ENCODE measurements at places on chromosomes 7 and 10.

DNA sequence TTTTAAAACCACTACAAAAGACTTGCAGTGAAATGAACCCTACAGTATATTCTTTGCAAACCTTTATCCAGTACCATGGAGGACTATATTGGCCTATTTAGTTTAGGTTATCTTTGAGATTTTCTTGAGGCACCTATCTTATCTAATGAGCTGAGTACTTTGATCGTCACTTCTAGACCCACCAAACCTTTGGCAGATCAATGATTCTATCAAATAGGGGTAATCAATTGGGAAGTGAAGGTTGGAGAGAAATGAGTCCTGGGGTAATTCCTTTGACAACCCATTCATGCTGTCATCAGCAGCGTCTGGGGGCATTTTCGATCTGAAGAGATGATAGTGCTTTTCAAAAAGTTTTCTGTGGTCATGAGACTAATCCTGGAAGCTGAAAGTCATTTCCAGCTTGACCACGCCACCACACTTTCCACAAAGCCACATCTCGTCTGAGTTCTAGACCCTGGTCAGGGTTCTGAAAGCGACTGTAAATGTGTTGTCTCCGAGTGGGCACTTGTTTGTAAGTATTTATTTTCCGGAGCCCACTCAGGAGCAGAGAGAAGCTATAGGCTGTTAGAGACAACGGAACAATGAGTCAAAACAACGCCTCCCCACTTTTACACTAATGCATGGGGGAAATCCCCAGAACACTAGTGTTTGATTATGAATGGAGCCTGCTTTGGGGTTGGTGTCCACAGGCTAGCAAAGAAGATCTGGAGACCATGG lies 4.8 kb downstream of the EGR2 start:
- DNase-seq = no peak

DNA sequence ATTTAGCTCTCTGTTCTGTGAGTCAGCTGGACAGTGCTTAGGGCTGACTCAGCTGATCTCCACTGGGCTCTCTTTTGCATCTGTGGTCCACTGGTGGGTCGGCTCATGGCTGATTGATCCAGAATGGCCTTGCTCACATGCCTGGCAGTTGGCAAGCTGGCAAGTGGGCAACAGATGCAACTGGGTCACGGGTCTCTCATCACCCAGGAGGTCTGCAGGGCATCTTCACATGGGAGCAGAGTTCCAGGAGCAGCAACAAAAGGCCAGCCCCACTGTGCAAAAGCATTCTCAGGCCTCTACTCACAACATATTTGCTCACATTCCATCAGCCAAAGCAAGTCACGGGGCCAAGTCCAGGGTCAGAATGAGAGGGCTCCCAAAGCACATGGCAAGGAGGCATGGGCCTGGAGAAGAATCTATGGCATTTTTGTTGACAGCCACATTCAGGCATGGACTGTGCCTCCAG lies 98.8 kb downstream of the OAT start:
- no peak for DNase-seq

GRCh38 chr10:56288403-56288802 lies 72.7 kb downstream of the ZWINT start:
- no peak for DNase-seq

- DNase-seq = no peak
Observed at GRCh38 chr7:101075646-101076045, 9.6 kb upstream of the TRIM56 start.

GRCh38 chr10:130456616-130457015 lies 320.4 kb downstream of the GLRX3 start:
- DNase-seq = no peak

- no peak for DNase-seq
Observed at GRCh38 chr7:36279200-36279925, 110.3 kb upstream of the ANLN start.

DNA sequence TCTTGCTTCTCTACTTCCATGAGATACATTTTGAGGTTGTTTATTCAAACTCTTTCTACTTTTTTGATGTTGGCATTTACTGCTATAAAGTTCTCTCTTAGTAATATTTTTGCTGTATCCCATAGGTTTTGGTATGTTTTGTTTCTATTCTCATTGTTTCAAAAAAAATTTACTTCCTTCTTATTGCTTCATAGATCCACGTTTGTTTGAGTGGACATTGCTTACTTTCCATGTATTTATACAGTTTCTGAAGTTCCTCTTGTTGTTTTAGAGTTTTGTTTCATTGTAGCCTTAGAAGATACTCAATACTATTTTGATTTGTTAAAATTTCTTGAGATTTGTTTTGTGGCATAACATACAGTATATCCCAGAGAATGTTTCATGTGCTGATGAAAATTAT lies 13.7 kb downstream of the TAS2R40 start:
- DNase-seq = no peak

GRCh38 chr10:60569681-60570080 lies 180.0 kb upstream of the ANK3 start:
- DNase-seq = no peak

GRCh38 chr10:126911301-126911700 lies 6.1 kb downstream of the DOCK1 start:
- no peak for DNase-seq

GRCh38 chr10:115566867-115567266 lies 473.7 kb downstream of the ATRNL1 start:
- DNase-seq = no peak

- DNase-seq = no peak
Observed at GRCh38 chr10:57897611-57898010, 370.1 kb downstream of the IPMK start.

GRCh38 chr10:124952123-124952522 lies 10.2 kb downstream of the ZRANB1 start:
- no peak for DNase-seq

DNA sequence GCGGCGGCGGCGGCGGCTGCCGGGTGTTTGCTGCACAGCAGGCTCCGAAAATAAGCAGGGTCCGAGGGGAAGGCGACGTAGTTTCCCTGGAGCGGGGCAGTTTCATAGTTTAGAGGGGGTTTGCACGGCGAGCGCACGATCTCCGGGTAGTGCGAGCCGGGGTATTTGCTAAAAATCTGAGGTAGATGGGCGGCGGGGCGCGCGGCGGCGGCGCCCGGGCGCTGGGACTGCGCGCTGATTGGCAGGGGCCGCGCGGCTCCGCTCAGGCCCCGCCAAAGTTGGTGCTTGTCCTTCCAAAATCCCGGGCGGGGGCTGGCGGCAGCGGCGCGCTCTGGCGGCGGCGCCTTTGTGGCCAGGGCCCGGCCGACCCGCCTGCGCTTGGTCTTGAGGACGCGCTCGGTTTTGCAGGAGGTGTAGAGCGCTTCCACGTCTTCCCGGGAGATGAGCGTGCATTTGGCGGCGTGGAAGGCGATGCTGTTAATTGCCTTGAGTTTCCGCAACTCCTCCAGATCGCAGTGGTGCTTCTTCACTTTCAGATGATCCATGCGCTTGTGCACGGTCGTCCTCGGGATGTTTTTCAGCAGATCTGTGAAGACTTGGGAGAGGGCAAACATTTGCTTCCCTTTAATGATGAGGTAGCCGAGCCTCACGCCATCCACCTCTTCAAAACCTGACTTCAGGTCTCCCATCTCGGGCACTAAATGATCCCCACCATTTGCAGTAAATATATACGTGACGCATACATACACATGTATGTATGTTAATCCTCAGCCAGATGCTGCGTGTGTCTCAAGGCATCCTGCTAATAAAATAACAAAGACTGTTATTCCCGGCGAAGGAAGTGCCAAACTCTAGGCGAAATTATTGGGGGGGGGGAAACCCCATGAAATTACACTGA lies 8.1 kb downstream of the SKIDA1 start:
- no peak for DNase-seq

DNA sequence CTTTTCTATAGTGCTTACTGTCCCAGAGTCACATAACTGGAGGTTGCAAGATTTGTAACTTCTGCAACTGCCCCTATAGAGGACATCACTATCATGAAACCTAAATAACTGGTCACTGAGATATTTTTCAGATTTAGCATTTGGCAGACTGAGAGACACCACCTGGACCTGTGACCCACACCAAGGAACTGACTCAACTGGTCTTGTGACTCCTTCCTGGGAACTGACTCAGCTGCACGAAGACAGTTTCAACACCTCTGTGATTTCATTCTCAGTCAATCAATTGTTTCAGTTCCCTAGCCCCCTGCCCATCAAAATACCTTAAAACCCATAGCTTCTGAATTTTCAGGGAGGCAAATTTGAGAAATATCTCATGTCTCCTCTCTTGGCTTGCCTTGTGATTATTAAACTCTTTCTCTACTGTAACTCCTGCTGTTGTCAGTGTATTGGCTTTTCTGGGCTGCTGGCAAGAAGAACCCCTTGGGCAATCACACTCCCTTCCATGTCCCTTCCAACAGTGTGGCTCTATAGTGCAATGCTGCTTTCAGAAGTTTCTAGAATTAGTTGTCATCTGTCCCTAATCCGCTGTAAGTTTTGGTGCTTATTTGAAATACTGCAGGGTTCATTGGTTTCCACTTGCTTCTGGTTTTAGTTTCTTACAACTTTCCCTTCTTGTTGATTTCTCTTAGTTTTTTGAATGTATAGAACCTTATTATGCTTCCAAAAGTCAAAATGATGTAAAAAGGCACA lies 127.8 kb upstream of the ADCY1 start:
- DNase-seq = no peak

- no peak for DNase-seq
Observed at GRCh38 chr10:86367152-86367951, 757 bp upstream of the GRID1 start.

- no peak for DNase-seq
Observed at GRCh38 chr10:49298671-49298982, 343 bp upstream of the C10orf71 start.

GRCh38 chr7:127879436-127879835 lies 151.8 kb downstream of the LRRC4 start:
- no peak for DNase-seq

DNA sequence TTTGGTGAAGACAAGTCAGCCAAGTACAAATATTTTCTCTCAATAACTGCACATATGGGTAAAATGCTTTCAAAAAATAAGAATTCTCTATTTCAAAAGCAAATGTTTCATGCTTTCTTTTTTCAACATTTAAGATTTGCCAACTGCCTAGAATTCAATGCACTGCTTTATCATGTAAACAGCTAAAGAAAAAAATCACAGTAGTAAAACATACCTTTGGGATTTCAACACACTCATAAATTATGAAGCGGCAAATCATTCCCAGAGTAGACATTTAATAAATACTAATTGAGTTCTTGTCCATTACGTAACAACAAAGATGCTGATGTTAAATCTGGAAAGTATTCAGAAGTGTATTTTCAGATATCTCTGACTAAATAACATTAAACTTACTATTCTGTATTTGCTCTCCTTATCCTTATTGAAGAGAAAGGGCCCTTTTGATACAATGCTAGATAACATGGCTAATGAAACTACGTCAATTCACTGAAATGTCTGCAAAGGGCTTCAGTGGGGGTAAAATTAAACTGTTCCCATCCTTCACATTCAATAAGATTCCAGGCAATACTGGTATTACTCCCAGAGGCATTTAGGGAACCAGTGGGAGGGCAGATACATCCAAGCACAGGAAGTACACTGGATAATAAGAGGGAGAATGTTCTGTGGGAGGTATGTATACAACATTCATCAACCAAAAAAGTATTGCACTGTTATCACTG lies 13.9 kb downstream of the NAPEPLD start:
- no peak for DNase-seq

DNA sequence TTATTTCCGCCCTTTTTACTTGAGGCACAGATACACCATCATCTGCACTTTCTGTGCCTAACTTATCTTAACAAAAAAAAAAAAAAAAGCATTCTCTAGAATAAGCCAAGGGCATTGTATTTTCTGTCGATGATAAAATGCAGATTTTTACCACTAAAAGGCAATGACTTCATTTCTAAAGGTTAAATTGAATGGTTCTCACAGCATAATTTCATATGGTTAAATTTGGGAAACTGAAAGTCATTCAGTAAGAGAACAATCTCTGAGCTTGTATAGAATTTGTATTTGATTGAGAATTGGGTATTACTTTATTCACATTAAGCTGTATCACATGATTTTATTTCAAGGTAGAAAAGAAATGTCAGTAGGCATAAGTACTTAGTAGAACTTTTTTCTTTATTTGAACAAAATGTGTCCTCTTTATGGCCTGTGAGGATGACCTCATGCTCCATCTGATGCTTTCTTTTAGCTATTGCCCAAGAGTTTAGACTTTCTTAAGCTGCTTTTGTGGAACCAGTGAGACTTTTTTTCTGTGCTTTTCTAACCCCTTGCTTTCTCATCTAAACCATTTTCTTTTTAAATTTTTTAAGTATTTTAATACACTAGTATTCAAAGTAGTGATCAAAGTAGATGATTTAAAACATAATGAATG lies 110.3 kb downstream of the LRRC4 start:
- no peak for DNase-seq

DNA sequence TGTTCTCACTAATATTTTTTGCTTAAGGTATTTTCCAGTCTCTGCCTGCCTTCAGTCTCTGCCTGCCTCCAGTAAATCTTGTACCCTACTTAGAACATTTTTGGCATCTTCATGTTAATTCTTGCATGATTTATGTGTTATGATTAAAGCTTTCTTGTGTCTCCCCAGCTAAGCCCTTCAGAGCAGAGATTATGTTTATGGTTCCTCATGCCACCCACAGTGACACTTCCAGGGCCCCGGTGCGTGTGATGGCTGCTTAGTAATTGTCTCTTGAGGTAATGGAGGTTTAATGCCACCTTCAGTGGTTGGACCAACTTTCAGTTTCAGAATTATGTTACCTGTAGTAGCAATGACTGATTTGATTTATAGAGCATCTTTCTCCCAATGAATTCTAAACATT lies 70.6 kb upstream of the MET start:
- DNase-seq = no peak

DNA sequence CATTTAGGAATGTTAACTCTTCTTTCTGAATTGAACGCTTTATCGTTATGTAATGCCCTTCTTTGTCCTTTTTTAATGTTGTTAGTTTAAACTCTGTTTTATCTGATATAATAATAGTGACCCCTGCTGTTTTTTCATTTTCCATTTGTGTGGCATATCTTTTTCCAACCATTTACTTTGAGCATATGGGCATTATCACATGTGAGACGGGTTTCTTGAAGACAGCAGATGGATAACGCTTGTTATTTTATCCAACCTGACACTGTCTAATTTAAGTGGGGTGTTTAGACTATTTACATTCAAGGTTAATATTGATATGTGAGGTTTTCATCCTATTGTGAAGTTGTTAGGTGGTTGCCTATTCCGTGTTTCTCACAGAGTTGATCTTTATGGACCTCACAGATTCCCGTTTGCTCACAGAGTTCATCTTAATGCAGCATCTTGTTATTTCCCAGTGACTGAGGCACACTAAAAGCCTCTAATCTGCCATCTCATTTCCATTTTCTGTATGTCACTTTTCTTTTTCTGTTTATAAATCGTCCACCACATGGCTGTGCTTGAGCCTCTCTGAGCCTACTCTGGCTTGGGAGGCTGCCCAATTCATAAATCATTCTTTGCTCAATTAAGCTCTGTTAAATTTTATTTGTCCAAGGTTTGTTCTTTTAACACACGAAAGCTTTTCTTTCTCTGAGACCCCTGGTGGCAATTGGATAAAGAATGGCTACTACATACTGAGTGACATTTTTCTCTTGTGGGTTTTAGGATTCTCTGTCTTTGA lies 286.2 kb downstream of the HTR7 start:
- no peak for DNase-seq

GRCh38 chr7:2417981-2418481 lies 14.6 kb downstream of the CHST12 start:
- no peak for DNase-seq

Data from NCI-H1436 (cell line).